G401 (cell line): ENCODE measurements at places on chromosomes 6 and 20.

DNA sequence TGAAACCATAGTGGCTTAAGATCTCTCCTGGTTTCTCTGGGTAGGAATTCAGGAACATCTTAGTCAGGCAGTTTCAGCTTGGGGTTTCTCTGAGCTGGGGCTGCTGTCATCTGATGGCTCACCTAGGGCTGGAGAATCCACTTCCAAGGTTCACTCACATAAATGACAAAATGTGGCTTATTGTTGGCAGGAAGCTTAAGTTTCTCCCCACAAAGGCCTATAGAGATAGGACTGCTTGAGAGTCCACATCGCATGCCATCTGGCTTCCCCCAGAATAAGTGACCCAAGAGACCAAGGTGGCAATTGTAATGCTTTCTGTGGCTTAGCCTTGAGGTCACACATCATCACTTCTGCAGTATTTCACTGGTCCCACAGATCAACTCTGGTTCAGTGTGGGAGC is 131.4 kb downstream of the EDN1 start:
- no peak for DNase-seq

GRCh38 chr6:88561954-88562315 is 395.8 kb upstream of the CNR1 start:
- peak; percentile 66 for DNase-seq

DNA sequence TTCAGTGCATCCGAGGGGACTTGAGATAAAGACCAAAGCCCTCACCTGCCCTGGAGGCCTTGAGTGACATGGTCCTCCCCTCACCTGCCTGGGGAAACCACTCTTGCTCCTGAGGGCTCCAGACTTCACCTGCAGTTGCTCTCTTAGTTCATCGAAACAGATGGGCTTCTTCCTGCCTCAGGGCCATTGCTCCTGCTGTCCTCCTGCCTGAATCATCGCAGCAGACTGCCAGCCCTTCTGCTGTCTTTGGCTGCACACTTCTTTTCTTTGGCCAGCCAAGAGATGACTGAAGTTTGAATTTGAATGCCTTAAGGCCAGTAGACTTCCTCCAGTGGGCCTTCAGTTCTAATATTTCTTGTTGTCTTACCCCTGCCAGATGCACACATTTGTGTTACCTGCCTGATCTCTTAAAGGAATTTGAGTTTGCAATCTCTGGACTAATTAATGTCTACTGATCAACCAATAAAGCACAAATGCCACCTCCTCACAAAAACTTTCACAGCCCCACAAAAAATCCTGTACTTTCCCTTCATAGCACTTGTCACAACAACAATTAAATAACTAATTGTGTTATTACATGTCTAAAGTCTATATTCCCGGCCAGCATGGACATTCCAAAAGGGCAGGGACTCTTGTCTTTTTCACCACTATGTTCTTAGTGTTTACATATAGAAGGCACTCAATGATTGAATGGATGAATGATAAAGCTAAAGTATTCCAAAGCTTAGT is 56.7 kb upstream of the SGK1 start:
- peak; percentile 25 for DNase-seq

GRCh38 chr6:35552285-35552917 is 39.7 kb upstream of the TULP1 start:
- DNase-seq: peak; percentile 1

DNA sequence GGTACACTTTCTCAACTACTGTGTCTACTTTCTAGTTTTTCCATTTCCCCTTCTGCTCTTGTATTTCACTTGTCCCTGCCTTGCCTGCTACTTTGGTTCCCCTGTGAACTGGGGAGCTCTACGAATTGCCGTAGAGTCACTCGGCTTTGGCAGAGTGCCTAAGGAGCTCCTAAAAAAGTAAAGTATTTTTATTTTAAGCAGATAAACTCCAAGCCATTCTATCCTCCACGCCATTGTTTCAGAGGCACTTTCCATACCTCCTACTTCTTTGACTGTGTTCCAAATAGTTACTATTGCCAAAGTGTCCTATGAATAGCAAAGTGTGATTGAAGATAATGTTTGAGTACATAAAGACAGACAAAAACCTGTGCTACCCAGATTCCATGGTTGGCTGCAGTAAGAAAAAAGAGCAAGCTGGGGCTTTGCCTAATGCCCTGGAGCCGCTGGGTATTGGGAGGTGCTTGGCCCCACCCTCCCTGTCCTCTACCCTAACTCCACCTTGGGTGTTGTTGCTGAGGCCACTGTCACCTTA is 5.1 kb upstream of the MBOAT1 start:
- DNase-seq: no peak

- no peak for DNase-seq
Observed at GRCh38 chr20:45377269-45377668, 856 bp downstream of the TP53TG5 start.

DNA sequence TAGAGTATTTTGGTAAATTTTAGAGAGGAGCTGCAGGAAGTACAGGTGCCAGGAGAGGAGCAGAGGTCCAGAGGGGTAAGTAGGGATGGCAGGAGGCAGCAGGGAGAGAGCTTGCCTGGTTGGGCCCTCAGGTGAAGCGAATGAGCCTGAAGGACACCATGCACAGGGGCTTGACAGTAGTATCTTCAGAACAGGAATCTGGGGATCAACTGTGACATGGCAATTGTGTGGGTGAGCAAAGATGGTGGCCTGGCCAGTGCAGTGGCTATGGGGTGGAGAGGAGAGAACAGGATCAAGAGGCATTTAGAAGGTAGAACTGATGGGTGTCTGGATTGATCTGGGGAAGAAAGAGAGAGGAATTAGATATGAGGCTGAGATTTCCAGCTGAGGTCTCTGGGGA is 68.7 kb upstream of the RNF24 start:
- DNase-seq: no peak

DNA sequence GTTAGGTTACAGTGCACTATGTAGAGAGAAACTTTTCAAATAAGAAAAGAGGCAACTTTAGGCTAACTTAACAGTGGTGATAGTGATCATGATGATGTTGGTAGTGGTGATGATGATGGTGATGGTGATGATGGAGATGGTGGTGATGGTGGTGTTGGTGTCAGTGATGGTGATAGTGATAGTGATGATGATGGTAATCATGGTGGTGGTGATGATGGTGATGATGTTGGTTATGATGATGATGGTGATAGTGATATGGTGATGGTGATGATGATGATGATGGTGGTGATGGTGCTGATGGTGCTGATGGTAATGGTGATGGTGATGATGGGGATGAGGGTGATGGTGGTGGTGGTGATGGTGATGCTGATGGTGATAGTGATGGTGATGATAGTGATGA is 107.4 kb downstream of the DLL1 start:
- DNase-seq: no peak

DNA sequence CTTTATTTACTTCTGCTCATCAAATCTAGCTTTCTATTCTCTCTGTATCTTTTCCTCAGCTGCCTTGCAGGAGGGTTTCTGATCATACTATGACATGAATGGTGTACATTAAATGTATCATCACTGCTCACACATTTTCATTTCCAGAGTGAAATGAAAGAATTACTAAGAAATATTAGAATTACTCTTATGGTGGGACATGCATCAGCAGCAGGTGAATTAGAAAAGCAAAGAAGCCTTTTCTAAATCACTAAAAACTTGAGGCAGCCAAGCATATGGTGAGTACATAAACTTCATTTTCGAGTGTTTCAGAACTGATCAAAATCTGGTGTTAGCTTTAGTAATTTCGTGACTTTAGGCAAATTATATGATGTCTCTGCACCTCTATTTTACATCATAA is 23.6 kb downstream of the IL17A start:
- DNase-seq: no peak

GRCh38 chr20:42484790-42485375 is 704.8 kb downstream of the PTPRT start:
- no peak for DNase-seq

DNA sequence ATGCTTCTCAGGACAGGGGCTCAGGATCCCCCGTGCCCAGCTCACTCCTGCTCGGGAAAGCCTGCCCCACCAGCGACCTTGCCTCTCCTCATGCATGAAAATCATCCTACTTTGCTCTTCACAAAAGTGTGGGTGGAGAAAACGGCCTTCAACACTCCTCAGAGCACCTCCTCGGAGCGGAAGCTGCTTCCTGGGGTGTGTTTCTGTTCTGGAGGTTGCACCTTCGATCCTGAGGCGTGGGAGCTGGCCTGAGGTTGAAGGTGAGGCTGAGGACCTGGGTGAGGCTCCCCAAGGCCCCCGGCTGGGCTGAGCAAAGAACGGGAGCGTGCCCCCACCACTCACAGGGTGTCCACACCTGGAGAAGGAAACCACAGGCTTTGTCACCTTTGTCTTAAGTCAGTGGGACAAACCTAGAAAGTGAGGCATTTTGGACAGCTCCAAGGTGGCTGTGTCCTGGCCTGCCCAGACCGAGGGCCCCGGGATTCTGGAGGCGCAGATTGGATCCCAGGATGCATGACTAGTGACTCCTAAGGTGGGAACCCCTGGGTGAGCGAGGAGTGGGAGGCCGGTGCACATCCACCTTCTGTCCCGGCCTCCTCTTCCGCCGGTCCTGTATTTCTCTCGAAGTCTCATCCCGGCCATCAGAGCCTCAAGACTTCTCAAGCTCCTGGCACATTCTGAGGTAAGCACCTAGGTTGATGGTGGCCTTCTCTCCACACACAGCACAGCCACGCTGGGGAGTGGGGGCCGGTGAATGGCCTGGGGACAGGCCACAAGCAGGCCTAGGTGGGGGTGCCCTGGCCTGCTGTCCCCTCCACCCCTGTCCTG is 104.7 kb downstream of the TMEM242 start:
- no peak for DNase-seq

- DNase-seq: no peak
Observed at GRCh38 chr6:52760105-52760765, 3.0 kb downstream of the GSTA2 start.

DNA sequence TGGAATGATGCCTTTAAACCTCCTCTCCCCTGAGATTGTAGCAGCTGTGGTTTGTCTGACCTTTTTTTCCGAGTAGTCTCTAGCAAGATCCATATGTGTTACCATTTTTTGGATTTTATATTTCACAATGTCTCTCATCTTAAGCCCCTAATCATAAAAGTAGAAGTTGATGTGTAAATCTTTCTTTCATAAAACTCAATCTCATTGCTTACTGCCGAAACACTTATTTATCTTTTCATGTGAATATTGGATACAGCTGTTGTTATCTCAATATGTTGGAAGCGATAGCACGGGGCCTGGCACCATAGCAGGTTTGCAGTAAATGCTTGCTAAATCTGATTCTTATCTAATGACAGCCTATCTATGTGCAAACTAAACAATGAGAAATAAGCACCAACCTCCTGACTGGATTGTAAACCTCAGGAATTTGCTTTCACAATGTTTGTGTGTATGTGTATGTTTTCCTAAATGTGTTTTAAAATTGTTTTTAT is 14.2 kb downstream of the SMPDL3A start:
- no peak for DNase-seq

DNA sequence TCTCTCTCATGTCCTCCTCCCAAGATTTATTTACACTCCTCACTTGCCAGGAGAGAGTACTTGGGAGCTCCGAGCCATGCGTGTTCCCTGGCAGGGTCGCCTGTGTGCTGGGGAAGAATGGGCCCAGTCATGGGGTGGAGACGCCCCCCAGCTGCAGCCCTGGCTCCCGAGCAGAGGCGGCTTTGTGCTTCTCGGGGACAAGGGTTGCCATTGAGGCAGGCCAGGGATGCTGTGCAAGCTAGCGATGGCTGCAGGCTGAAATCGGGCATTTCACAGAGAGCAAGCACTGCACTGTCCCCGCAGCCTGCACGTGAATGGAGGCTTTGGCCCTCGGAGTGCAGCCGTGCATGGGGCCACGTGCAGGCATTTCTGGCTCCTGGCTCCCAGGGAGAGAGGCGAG is 23.8 kb downstream of the PHACTR3 start:
- DNase-seq: no peak

- DNase-seq: no peak
Observed at GRCh38 chr6:3566812-3567211, 110.0 kb upstream of the SLC22A23 start.

DNA sequence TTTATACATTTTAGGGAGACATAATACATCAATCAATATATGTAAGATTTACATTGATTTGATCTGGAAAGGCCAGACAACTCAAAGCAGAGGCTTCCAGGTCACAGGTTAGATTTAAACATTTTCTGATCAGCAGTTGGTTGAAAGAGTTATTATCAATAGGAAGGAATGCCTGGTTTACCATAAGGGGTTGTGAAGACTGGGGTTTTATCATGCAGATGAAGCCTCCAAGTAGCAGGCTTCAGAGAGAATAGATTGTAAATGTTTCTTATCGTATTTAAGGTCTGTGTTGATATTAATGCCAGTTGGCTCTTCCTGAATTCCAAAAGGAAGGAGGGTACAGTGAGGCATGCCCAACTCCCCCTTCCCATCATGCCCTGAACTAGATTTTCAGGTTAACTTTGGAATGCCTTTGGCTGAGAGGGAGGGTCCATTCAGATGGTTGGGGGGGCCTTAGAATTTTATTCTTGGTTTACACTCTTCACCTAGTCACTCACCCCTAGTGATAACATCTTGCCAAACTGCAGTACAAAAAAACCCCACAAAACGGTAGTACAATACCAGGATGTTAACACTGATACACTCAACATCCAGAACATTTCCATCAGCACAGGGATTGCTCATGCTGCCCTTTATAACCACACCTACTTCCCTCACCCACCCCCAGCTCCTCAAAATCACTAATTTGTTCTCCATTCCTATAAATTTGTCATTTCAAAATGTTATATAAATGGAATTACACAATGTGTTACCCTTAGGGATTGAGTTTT is 259.6 kb upstream of the PLN start:
- DNase-seq: no peak

GRCh38 chr6:106974999-106975737 is 639 bp upstream of the CD24 start:
- no peak for DNase-seq

GRCh38 chr20:53216478-53216855 is 244.3 kb downstream of the TSHZ2 start:
- DNase-seq: no peak

- DNase-seq: no peak
Observed at GRCh38 chr6:160005861-160006540, 37.1 kb downstream of the IGF2R start.

DNA sequence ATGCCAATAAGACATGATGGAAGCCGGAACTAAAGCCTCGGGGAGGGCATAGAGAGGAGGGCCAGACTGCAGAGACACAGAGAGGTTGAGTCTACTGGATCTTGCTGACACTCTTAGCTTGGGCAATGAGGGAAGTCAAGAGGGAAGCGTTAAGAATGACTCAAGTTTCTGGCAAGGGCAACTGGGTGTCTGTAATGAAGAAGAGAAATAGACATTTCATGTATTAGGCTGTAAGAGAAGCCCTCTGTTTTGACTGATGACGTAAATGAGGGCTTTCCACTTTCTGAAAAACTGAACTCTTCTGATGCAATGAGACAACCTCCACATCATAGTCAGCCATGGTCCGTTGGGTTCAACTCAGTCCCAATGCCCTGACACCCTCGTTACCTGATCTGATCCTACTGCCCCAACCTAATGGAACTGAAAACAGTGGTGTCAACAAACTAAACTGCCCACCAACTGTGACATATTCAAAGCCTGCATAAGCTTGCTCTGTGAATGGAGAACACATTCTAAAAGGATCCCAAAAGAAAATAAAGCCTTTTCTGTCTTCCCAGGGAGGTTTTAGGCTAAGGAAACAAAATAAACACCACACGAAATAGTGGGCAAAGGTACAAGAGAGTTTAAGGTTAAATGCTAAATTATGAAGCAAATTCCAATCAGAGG is 45.8 kb upstream of the PNRC1 start:
- DNase-seq: no peak
